ENCODE measurements at places on chromosomes 11 and 22. TPM values are rescaled to one million over a fixed set of nuclear protein-coding genes. Genes with fewer than 3 reads are reported as not detected.

Gene OR10S1
- not detected for total RNA-seq

Gene APOBEC3B
- total RNA-seq, result not detected

DNA sequence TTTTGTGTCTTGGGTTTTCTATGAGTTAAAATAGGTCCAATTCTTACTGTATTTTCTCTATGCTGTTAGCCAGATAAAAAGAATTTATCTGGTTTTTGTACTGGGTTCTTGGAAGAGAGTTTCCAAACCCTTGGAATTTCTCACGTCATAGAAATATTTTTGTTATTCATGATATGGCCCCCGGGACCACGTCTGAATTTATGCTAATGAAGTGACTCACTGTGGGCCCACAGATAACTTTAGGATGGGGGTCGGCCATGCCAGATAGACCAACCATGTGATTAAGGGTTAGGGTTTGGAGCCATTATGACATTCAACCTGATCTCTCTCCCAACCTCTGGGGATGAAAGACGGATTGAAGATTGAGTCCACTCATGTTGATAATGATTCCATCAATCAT lies 35.6 kb upstream of the DDI1 start:
- no peak overlapping the region for H3K27ac ChIP-seq
- H3K36me3 ChIP-seq, result no peaks in the 10 kb centered on the region
- no peaks in the 10 kb centered on the region for H3K27me3 ChIP-seq
- DNase-seq, result no peak

DNA sequence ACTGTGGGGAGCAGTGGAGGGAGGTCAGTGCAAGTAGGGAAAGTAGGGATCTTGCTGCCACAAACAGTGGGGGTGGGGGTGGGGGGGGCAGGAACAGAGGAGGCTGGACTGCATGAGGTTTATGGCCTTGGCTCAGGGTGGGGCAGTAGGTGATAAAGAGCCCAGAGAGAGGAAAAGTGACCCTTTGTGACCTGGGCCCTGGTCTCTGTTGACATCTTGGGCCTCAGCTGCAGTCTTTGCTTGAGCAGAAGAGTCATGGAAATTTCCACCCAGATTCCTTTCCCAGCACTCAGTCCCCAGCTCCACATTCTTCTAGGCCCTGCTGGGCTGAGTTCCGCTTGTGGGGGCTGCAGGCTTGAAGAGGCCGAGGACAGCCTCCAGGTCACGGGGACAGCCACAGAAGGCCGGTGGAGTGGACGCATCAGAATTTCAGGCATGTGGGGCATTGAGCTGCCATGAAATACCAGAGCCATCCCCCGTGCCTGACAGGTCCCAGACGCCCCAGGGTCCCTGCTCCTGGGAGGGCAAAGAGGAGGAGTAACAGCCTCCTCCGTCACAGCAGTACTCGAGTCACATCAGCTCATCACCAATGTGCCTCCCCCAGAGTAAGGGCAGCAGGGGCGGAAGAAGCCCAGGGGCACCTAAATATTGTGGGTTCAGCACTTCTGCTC lies 9.7 kb upstream of the MALAT1 start:
- H3K27me3 ChIP-seq, result no peaks in the 10 kb centered on the region
- no peak overlapping the region for H3K4me3 ChIP-seq
- H3K4me1 ChIP-seq, result peaks cover 75% of the 10 kb centered on the region
- no peak for DNase-seq

GRCh38 chr22:29936186-29936585 lies 53.2 kb downstream of the MTMR3 start:
- H3K4me3 ChIP-seq, result no peak overlapping the region
- H3K4me1 ChIP-seq, result peaks cover 60% of the 10 kb centered on the region
- H3K36me3 ChIP-seq, result no peaks in the 10 kb centered on the region
- no peaks in the 10 kb centered on the region for H3K27me3 ChIP-seq
- peak overlapping the region; percentile 70 for H3K27ac ChIP-seq

DNA sequence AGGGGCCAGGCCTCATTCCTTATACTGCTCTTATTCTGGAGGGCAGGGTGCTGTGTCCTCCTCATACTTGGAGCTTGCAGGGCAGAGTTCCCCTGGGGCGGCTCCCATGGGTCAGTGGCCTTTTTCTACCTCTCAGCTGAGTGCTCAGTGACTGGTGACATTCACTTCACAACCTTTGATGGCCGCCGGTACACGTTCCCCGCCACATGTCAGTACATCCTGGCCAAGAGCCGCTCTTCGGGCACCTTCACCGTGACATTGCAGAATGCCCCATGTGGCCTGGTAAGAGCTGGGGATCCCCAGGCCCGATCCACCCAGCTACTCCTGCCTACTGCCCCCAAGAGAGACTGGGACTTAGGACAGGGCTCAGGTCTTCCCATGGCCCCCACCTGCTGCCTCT lies 14.5 kb downstream of the OTOG start:
- DNase-seq, result no peak
- H3K4me1 ChIP-seq, result no peaks in the 10 kb centered on the region
- H3K27me3 ChIP-seq, result no peaks in the 10 kb centered on the region
- no peak overlapping the region for H3K27ac ChIP-seq
- H3K36me3 ChIP-seq, result no peaks in the 10 kb centered on the region

DNA sequence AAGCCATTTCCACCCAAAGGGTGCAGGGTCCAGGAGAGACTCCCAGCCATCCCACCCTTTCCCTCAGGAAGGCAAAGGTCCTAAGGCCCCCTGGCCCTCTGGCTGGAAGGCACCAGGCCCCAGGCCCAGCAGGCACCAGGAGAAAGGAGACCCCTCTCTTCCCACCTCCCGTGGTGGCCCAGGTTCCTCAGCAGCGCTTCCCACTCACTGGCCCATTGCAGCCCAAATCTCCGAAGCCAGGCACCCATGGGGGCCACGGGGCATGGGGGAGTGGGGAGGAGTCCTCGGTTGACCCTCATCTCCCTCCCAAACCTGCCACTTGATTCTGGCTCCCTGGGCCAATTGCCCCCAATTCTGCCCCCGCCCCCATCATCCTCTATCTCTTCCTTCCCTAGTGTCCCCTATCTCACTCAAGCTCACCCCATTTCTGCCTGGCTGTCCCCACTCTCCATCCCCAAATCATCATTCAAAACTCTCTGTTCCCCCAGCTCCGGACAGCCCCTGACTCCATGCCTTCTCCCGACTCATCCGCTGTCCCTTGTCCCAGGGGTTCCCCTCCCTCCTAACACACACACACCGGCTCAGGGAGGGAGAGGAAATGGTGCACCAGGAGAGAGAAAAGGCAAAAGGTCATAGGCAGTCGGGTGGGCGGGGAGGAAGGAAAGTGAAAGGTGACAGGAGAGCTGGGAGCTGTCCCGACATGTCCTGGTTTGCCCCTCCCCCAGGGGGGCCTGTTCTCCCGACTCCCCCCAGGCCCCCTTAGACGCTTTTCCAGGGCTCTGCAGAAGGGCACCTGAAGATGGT lies 1.2 kb downstream of the LIF start:
- H3K27me3 ChIP-seq, result peaks cover 35% of the 10 kb centered on the region
- peaks cover 6% of the 10 kb centered on the region for H3K4me1 ChIP-seq
- no peaks in the 10 kb centered on the region for H3K36me3 ChIP-seq
- H3K4me3 ChIP-seq, result peak overlapping the region; percentile 38

DNA sequence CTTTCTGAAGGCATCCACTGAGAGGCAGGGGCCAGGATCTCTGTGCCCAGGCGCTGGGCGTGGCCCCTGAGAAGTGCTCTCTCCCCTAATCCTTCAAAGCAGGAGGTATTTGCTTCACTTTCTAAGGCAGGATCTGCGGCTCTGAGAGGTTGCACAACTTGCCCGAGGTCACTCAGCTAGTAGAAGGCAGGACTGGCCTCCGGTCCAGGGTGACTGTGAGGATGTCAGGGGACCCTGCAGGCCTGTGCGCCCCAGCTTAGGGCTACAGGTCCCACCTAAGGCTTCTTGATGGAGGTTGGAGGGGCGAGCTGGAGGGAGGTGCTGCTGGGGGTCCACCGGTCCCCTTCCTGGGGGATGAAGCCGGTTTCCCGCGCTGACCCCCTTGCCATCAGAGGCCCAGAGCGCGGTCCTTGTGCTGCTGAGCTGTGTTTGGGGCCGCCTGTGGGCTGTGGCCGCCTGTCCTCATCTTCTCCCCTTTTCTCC lies 979 bp downstream of the SMIM38 start:
- H3K27ac ChIP-seq, result no peak overlapping the region
- peaks cover 9% of the 10 kb centered on the region for H3K4me1 ChIP-seq
- H3K4me3 ChIP-seq, result no peak overlapping the region
- H3K36me3 ChIP-seq, result no peaks in the 10 kb centered on the region

DNA sequence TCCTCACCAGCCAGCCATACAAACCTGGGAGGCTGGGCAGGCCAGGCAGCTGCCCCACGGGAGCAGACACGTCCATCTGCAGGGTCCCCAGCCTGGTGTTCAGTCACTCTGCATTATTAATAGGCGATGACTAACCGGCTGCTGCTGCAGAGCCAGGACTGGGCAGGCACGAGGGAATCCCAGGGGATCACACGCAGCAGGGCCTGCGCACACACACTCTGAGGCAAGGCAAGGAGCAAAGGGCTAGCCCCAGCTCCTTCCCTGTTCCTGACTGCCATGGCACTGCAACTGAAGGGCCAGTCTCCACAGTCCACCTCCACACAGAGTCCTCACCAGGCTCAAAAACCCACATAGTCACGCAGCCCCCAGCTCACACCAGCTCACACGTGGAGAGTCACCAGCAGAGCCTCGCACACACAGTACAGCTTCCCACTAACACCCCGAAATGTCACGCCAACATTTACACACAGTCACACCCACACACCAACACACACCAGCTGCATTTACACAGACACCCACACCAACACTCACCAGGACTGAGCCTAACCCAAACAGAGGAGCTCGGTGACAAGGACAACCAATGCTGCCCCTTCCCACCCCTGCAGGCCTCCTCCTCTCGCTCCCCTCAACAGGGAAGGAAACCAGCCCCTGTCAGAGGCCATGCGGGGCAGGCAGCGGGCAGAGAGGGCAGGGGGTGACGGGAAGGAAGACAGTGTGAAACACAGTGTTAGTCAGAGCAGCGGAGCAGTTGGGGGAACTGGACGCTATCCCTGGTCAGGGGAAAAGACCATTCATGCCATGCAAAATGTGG lies 47.3 kb downstream of the NRXN2 start:
- H3K36me3 ChIP-seq, result no peaks in the 10 kb centered on the region
- H3K27me3 ChIP-seq, result peaks cover 3% of the 10 kb centered on the region
- no peak overlapping the region for H3K4me3 ChIP-seq
- peak overlapping the region; percentile 75 for H3K27ac ChIP-seq
- peak; percentile 94 for DNase-seq

Measured in gastrocnemius medialis (tissue), 4 donors.